H9 (cell line): ENCODE measurements at places on chromosomes 7 and 10.

DNA sequence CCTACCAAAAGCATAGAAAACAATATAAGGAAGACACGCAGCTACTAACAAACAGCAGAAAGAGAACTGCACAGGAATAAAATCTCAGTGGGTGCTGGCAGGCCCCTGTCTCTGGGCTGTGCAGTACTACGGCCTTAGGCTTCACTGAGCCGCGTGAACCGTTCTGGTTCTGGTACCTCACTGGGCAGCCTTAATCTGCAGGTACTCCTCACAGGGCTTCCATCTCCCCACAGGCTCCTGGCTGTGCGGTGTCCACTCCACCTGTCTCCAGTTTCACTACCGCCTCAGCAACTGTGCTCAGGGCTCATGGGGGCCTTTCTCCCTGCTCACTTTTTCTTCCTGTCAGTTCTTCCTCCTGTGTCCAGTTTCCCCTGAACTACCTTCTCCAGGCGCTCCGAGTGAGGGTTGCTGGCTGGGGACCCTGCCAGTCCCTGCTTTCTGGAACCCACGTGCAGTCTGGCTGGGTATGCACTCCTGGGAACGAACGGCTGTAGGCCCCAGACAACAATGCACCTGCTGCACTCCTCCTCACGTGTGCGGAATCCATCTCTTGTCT lies 75.7 kb downstream of the VIPR2 start:
- H3K36me3 ChIP-seq, result no peaks in the 10 kb centered on the region
- no peak for DNase-seq
- no peak overlapping the region for H3K27ac ChIP-seq
- no peak overlapping the region for H3K4me3 ChIP-seq

DNA sequence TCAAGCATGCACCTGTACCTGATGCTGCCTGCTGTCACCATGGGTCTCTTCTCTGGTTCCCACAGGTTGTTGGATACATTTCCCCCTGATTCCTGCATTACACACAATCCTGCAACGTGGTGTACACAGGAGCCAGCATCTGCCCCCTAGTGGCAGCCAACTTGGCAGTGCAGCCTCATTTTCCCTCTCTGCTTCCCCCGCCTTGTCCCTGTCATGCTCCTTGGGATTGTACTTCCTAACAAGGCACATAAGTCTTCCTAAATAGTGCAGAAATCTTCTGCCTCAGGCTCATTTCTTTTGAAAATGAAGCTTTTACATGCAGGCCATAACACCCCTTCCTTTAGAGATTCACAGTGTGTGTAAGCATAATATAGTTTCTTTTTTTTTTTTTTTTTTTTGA lies 387.5 kb downstream of the CCSER2 start:
- no peaks in the 10 kb centered on the region for H3K4me1 ChIP-seq
- no peak overlapping the region for H3K4me3 ChIP-seq
- no peak overlapping the region for H3K27ac ChIP-seq
- no peaks in the 10 kb centered on the region for H3K36me3 ChIP-seq
- DNase-seq, result peak; percentile 77

- peaks cover 22% of the 10 kb centered on the region for H3K36me3 ChIP-seq
- H3K4me3 ChIP-seq, result peak overlapping the region; percentile 47; the same call in 2 of the 3 replicates
- DNase-seq, result peak; percentile 65
These were observed 237.1 kb upstream of the GALNT17 start for GRCh38 chr7:70894799-70895198.

- H3K4me3 ChIP-seq, result no peak overlapping the region
- H3K4me1 ChIP-seq, result peaks cover 3% of the 10 kb centered on the region; the same call in 1 of the 2 replicates
- no peak for DNase-seq
- H3K36me3 ChIP-seq, result no peaks in the 10 kb centered on the region
- H3K27me3 ChIP-seq, result no peaks in the 10 kb centered on the region
These were observed 64.8 kb downstream of the SORBS1 start for GRCh38 chr10:95496246-95496911.

- no peaks in the 10 kb centered on the region for H3K36me3 ChIP-seq
- no peaks in the 10 kb centered on the region; the same call in 1 of the 2 replicates for H3K4me1 ChIP-seq
- no peak overlapping the region for H3K27ac ChIP-seq
- H3K27me3 ChIP-seq, result no peaks in the 10 kb centered on the region
- DNase-seq, result no peak
These were observed 39.9 kb upstream of the ECHDC3 start for GRCh38 chr10:11702264-11702663.

DNA sequence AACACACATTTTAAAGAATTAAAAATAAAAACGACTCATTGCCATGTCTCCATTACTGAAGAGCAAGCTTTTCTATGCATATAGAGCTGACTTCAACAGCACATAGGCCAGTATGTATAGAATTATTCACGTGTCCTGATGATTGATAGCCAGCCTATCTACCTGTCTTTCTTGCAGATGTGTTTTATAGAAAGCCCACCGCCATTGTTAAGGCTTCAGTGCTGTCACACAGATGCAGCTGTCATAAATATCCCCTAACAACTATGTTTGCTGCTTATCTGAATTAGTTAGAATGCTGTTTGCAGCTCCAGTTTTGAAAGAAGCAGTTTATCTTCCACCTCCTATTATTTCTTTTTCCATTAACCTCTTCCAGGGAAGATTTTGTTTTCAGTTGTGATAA lies 235.9 kb downstream of the SLC25A13 start:
- H3K4me1 ChIP-seq, result no peaks in the 10 kb centered on the region
- H3K27me3 ChIP-seq, result no peaks in the 10 kb centered on the region
- no peak for DNase-seq

- no peak overlapping the region for H3K27ac ChIP-seq
- no peaks in the 10 kb centered on the region for H3K36me3 ChIP-seq
- H3K4me1 ChIP-seq, result peaks cover 6% of the 10 kb centered on the region; the same call in 1 of the 2 replicates
- no peak for DNase-seq
- no peak overlapping the region for H3K4me3 ChIP-seq
These were observed 67.9 kb upstream of the AFAP1L2 start for GRCh38 chr10:114471906-114472876.

DNA sequence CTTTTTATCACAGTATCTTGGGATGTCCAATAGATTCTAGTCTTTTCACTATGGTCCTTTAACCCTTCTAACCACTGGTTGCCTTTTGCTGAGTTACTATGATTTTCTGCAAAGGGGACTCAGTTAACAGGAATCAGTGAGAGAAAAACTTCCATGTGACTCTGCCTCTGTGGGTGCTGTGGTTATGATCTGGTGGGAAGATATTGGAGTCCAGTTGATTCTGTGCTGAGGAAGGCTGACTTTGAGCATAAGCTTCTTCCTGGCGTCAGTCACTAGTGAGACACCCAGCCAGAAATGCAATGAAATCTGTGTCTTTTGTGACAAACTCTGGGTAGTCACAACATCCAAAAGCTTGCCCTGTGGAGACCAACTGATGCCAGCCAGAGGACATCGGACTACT lies 648.0 kb downstream of the SUGCT start:
- H3K36me3 ChIP-seq, result no peaks in the 10 kb centered on the region
- H3K27ac ChIP-seq, result no peak overlapping the region
- no peak for DNase-seq
- H3K27me3 ChIP-seq, result no peaks in the 10 kb centered on the region
- H3K4me1 ChIP-seq, result no peaks in the 10 kb centered on the region

DNA sequence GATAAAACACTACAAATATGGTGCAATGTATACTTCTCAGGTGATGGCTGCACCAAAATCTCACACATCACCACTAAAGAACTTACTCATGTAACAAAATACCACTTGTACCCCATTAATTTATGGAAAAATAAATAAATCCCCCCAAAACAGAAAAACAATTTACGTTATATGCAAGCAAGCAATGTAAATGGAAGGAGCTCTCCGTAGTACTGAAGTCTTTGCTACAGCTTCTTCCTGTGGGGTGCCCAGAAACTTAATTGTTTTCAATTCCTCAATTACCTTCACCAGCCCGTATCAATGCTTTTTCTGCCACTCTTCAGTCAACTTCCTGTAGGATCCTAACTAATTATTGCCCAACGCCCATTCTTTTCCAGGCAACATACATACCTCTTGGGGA lies 138.1 kb downstream of the RELN start:
- H3K4me3 ChIP-seq, result no peak overlapping the region
- H3K27me3 ChIP-seq, result no peaks in the 10 kb centered on the region
- H3K4me1 ChIP-seq, result no peaks in the 10 kb centered on the region
- H3K27ac ChIP-seq, result no peak overlapping the region
- H3K36me3 ChIP-seq, result no peaks in the 10 kb centered on the region
- no peak for DNase-seq

DNA sequence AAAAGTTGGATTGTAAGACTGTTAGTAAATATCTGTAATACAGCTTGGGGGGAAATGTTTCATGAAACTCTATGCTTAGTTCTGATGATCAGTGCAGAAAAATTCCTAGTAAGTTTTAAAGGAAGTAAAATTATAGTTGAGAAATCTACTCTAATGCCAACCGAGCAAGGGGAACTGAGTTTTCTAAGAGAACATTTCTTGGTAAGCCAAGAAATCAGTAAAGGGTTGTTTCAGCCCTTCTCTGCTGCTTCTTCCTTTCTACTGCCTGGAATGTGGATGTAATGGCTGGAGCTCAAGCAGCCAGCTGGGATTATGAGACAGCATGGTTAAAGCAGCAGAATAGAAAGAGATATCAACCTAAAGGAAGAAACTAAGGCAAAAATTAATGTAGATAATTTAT lies 15.9 kb upstream of the AKR1B1 start:
- DNase-seq, result no peak
- H3K36me3 ChIP-seq, result no peaks in the 10 kb centered on the region; the same call in 2 of the 3 replicates
- H3K27me3 ChIP-seq, result no peaks in the 10 kb centered on the region

- H3K4me3 ChIP-seq, result no peak overlapping the region
- H3K4me1 ChIP-seq, result no peaks in the 10 kb centered on the region
- H3K27me3 ChIP-seq, result no peaks in the 10 kb centered on the region
- DNase-seq, result no peak
These were observed 128.2 kb upstream of the RHEB start for GRCh38 chr7:151647874-151648273.

DNA sequence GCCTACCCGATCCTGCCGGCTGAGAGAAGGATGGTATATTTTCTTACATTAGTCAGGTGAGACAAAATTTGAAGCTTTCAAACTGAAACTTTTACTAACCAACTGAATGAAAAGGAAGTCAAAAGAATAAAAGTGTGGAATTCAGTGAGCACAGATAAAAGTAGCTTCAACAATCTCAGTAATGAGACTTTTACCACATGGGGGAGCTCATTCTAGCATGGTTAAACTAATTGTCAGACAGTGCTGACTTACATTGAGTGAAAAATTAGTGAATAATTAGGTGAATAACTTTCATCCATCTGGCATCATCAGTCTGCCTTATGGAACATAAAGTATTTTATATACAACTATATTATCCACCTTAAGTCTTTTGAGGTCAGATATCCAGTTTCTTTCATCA lies 8.4 kb downstream of the FAM237B start:
- H3K27ac ChIP-seq, result no peak overlapping the region
- H3K27me3 ChIP-seq, result no peaks in the 10 kb centered on the region
- DNase-seq, result no peak
- no peak overlapping the region for H3K4me3 ChIP-seq
- no peaks in the 10 kb centered on the region for H3K36me3 ChIP-seq

DNA sequence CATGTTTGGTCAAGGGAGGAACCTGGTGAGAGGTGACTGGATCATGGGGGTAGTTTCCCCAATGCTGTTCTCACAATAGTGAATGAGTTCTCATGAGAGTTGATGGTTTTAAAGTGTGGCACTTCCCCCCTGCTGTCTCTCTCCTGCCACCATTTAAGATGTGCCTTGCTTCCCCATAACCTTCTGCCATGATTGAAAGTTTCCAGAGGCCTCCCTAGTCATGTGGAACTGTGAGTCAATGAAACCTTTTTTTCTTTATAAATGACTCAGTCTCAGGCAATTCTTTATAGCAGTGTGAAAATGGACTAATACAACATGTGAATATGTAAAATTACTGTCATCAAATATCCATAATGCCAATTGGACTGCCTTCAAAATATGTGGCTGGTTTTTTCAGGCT lies 165.5 kb upstream of the TARP start:
- no peaks in the 10 kb centered on the region for H3K27me3 ChIP-seq
- H3K36me3 ChIP-seq, result no peaks in the 10 kb centered on the region
- DNase-seq, result no peak
- H3K4me3 ChIP-seq, result no peak overlapping the region

DNA sequence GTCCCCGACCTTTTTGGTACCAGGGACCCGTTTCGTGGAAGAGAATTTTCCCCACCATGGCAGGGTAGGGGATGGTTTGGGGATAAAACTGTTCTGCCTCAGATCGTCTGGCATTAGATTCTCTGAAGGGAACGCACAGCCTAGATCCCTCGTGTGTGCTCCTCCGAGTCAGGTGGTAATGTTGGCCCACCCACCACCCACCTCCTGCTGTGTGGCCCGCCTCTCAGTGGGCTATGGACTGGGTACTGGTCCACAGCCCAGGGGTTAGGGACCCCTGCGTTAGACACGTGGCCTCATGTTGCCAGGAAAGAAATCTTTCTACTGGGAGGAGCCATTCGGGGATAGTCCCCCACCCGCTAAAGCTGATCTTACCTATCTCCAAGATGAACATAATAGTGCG lies 27.0 kb downstream of the PFKFB3 start:
- no peak for DNase-seq
- H3K27ac ChIP-seq, result no peak overlapping the region
- H3K4me3 ChIP-seq, result no peak overlapping the region
- peaks cover 91% of the 10 kb centered on the region for H3K36me3 ChIP-seq
- H3K27me3 ChIP-seq, result no peaks in the 10 kb centered on the region

DNA sequence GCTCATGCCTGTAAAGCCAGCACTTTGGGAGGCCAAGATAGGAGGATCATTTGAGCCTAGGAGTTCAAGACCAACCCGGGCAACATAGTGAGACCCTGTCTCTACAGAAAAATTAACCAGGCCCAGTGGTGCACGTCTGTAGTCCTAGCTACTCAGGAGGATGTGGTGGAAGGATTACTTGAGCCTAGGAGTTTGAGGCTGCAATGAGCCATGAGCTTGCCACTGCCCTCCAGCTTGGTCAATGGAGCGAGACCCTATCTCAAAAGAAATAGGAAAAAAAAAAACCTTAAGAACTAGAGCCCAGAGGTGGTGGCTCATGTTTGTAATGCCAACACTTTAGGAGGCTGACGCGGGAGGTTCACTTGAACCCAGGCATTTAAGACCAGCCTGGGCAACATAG lies 2.2 kb downstream of the STRA8 start:
- no peak overlapping the region for H3K4me3 ChIP-seq
- no peak overlapping the region for H3K27ac ChIP-seq
- DNase-seq, result no peak
- H3K4me1 ChIP-seq, result no peaks in the 10 kb centered on the region
- H3K36me3 ChIP-seq, result no peaks in the 10 kb centered on the region

- H3K27ac ChIP-seq, result no peak overlapping the region
- DNase-seq, result no peak
- H3K4me1 ChIP-seq, result no peaks in the 10 kb centered on the region
- no peaks in the 10 kb centered on the region for H3K27me3 ChIP-seq
These were observed 91.5 kb downstream of the PAXIP1 start for GRCh38 chr7:154911411-154911810.

- H3K27me3 ChIP-seq, result no peaks in the 10 kb centered on the region
- DNase-seq, result peak; percentile 83
- no peak overlapping the region for H3K4me3 ChIP-seq
These were observed 23.7 kb downstream of the EPHB4 start for GRCh38 chr7:100803398-100804161.
